NCI-H1092 (cell line): ENCODE measurements at places on chromosomes 6 and 20.

DNA sequence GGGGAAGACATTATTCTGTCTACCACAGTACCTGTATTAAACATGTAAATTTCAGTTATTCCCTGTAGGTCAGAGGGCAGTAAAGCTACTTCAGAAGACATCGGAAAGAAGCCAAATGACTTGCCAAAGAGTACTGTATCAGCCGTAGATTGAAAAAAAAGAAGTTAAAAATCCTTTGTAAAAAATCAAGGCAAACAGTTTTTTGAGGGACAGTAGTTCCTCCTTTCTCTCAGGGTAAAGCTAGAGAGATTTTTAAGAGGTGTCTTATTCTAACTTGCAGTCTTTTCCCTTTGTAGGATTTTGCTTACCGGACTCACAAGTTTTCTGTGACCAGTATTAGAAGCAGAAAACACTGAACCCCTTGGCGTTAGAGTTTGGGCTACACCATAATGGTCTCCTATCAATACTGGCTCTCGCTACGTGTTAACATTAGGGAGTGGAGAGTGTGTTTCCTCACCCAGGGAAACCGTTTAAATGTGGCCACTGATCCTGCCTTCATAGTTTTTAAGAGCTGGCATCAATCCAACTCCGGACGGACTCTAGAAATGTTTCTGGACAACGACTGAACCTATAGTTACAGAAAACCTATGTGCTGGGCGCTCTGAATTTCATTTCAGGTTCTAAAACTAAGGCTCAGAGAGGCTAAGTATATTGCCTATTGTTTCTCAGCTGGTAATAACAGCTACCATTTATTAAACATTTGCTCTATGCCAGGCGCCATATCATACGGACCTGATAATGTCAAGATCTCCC, 1.3 kb upstream of the ASXL1 start:
- DNase-seq, result no peak

- DNase-seq, result no peak
These were observed 90.1 kb downstream of the ZNF217 start for GRCh38 chr20:53503517-53503919.

- no peak for DNase-seq
These were observed 258.5 kb downstream of the KIF16B start for GRCh38 chr20:16314748-16315159.

DNA sequence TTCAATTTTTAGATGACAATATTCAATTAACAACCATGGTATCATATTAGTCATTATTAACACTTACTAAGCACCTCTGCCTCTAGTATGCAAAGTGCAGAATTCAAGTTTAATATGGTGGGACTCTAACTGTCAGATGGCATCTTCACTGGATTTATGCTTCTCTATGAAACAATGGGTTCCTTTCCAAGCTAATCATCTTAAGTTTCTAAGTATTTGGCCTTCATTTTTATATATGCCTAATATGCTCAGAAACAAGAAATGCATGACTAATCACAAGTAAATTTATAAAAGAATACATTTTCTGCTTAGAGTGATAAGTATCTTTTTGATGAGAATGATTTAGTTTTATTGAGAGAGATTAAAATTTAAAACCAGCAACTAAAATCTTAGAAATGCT, 144.7 kb downstream of the HIVEP2 start:
- DNase-seq, result no peak

GRCh38 chr20:25313593-25313992, 65.7 kb downstream of the PYGB start:
- DNase-seq, result no peak

GRCh38 chr6:96542702-96543101, 20.2 kb upstream of the FHL5 start:
- no peak for DNase-seq

- DNase-seq, result no peak
These were observed 112.9 kb downstream of the TRERF1 start for GRCh38 chr6:42338744-42339222.

DNA sequence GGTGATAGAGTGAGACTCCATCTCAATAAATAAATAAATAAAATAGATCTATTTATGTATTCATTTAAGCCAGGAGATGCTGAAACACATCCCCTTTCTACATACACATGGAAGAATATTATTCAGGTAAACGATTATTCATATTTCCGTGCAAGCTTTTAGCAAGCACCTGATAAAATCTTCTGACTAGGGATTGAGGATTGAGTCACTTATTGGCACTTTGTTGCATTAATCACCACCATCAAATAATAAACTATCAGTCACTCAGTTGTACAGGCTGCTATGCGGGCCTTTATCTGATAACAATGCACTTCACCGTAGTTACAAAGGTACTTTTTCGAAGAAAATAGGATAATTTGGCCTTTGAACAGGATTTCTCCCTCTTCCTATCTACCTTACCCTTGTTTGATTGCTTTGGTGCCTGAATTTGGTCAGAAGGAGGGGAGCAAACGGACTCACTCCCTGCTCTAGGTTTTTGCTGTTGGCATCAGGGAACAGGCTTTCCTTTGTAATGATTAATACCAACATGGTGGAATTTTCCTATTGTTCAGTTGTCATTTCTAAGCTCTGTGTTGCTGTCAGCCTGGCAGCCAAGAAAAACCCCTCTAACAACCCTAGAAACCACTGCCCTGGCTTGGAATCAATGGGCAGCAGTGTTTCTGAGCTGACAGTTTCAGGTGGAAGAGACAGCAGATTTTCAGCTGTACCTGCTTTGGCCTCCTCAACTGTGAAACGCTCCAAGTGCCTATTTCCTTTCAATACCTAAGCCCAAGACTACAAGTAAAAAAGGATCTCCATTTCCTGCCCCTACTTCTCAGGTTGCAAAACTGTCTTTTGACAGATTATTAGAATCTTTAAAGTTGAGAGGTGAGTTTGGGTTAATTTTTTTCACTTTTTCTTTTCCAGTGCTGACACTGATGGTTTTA, 63.0 kb downstream of the MYB start:
- DNase-seq, result no peak

- DNase-seq, result no peak
These were observed 187.0 kb downstream of the DTNBP1 start for GRCh38 chr6:15475872-15476271.

DNA sequence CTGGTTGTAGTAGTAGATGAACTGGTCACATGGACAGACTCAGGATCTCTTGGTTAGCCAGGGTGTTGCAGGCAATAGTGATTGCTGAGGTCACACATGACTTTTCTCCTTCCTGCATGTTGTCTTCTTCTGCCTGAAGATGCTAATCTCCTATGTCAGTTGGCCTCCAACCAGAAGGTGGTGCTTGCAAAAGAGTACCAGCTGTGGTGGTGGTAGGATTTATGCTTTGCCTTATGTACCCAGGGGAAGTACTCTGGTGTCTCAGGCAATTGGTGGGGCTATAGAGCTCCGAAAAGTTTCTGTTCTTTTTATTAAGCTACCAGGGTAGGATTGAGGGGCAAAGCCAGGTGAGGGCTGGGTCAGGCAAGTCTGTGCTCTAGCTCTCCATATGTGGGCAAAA, 98.5 kb downstream of the CARMIL1 start:
- DNase-seq, result no peak

DNA sequence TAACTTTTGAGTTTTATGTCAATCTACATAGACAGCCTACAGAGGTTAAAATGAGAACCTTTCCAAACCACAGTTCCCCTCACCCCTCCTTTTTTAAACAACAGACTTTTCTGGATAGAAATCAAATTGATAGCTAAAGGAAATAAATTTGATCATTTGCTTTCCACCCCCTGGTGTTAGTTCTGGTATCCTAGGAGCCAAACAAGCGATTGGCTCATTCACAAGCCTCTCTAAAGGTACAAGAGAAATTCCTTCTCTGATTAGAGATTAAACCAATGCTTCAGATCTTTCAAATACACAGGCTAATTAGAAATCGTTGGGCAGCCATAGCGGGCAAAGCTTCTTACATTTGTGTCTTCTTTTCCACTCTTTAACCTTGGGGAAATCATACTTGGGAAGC, 232.3 kb downstream of the TBC1D7 start:
- DNase-seq, result no peak

- DNase-seq, result no peak
These were observed 110.0 kb downstream of the GMDS start for GRCh38 chr6:2135401-2135800.

- no peak for DNase-seq
These were observed 2.9 kb upstream of the HIVEP2 start for GRCh38 chr6:142947714-142948480.

DNA sequence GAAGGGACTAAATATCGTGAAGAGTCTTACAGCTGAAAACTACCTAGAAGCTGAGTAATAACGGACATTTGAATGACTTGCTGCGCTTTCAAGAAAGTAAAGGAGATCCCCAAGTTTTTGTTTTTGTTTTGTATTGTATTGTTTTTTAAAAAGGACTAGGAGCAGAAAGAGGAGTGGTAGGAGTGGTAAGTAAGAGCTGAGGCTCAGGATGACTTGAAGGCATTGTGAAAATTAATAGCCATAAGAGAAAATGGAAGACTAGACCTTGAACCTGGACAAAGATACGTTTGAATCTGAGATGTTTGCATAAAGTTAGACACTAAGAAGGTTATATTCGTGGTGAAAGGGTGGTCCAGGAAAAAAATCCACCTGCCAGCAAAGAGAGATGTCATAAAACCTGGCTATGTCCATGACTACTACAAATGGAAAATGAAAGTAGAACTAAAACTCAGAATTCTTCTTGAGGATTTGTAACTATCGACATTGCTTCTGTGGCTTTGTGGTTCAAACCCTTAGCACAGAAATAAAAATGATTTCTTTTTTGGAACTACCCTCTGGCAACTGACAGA, 824.8 kb upstream of the FLRT3 start:
- DNase-seq, result no peak

DNA sequence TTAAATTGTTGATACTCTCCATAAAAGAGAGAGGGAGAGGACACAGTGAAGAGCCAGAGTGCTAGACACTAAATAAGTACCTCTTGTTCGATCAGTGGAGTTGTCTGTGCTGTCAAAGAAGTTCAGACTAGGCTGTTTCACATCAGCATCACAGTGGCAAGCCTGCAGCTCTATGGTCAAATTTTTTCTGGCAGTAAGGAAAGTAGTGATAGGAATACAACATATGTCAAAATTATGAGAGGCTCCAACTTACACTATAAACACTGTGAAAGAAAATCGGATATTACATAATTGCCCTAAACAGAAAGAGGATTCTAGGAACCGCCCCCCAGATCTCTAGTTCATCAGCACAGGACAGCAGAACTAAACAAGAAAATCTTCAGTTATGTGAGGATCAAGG, 23.1 kb downstream of the DNAH8 start:
- no peak for DNase-seq

DNA sequence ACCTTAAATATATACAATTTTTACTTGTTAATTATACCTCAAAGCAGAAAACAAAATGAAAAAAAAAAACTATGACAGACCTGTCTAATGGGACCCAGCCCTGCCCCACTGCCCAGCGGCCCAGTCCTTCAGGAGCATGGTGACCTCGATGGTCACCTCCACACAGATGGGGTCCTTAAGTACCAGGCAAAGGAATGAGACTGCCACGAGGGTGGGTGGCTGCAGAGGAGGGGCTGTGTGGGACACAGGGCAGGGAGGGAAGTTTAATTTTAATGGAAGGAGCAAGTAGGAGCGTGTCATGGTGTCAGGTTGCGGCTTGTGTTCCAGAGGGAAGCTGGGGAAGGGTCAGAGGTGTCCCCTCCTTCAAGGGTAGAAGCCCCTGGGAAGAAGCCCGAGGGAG, 28.6 kb downstream of the GABRR2 start:
- DNase-seq, result no peak

DNA sequence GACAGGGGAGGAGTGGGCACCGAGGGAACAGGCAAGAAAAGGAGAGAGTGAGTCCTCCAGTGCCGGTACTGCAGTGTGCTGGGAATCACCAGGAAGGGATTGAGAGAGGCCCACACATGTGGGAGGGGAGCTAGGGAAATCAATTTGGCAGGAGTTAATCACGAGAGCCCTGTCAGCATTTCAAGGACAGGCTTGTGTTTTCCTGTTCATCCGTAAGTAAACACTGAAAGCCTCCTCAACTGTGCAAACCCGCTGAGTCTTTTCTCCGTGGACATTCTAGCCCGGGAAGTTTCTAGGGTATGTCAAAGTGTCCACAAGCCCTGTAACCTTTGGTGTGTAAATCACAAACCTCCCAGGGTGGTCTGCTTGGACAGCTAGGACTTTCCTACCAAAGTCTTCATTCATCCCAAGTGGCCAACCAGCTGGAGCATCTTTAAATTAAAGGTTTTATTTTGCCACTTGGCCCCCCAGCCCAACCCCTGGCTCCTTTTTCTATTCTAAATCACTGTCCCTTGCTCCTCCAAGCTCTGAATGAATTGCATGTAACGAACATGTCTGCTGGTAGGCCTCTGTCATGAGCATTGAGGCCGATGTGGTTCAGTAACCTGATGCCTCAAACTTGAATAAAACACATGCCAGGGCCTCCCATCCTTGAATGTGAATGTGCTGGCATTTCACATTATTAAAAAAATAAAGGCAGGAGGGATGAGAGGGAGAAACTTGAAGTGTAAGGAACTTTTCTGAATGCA, 149.1 kb downstream of the ZNF217 start:
- no peak for DNase-seq

GRCh38 chr6:52552278-52552643, 24.6 kb downstream of the TRAM2 start:
- no peak for DNase-seq

- DNase-seq, result no peak
These were observed 5.8 kb upstream of the ZSCAN23 start for GRCh38 chr6:28449056-28449455.

GRCh38 chr20:25503936-25504335, 81.4 kb downstream of the NINL start:
- DNase-seq, result no peak

DNA sequence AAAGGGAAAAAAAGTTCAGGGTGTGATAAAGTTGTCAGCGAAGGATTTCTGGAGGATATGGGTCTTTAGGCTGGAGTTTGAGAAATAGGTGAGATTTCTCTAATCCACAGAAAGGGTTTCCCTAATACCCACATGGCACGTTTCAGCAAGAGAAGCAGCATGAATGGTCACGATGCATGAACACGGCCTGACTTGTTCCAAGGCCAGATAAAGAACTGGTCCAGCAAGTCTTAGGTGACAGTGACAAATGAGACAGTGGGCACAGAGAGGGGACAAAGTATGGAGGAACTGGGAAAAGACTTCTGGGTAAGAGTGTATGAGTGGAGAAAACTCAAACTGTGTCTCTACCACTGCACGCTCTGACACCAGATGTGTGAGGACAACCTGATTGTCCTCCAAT, 262.0 kb upstream of the FOXQ1 start:
- no peak for DNase-seq

DNA sequence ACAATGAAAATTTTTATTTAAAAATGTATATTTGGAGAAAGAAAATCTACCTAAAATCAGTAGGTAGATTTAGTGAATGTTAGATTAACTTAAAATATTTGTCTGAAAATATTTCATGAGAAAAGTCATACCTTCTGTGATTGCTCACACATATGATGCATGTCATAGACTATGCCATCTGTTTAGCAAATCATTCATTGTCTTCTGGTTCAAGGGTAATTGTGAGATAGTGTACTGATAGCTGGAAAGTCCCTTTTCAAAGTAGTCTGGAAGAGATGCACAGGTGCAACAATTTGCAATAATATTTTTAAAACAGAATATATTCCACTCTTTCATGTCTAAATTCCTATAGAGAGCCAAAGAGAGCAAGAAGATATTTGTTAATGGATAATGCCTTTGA, 21.0 kb upstream of the RNF217 start:
- DNase-seq, result no peak

- no peak for DNase-seq
These were observed 503.3 kb downstream of the LMBRD1 start for GRCh38 chr6:69293471-69293870.
